ENCODE measurements at places on chromosomes 6 and 20.

DNA sequence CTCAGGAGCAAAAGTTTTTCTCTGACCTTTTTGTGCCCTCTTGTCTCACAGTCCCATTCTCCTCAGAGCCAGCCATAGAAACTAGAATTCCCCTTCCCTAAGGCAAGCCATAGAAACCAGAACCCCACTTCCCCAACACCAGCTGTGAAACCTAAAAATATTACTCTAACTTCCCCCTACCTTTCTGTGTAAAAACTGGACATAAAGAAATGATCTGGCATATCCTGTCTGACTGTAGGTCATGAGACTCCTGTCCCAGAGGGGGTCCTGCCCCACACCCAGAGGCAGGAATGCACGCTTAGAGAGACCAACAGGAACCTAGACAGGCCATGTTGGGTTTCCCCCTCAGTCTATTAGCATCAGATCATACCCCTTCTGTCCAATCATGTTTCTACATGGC, 140.6 kb upstream of the SLC22A16 start:
- DNase-seq: no peak

DNA sequence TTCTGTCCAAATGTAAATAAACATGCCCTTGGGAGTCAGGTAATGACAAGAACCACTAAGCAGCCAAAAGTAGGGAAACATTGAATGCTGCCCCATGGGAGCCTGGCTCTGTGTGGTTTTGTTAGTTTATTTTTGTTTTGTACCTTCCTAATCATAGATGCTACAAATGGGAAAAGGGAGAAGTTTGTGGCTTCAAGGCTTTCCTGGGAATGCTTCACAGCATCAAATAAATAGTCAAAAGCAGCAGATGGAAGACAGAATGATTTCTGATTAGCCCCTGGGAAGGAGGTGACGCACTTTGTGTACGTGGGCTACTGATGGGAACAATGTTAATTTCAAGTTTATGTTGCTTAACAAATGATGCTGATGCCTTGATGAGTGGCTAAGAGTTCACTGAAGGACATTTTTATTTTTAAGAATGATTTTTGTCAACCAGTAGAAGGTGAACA, 532.7 kb downstream of the BCKDHB start:
- no peak for DNase-seq

- DNase-seq: no peak
These were observed 34.7 kb upstream of the FAM8A1 start for GRCh38 chr6:17565399-17565798.

DNA sequence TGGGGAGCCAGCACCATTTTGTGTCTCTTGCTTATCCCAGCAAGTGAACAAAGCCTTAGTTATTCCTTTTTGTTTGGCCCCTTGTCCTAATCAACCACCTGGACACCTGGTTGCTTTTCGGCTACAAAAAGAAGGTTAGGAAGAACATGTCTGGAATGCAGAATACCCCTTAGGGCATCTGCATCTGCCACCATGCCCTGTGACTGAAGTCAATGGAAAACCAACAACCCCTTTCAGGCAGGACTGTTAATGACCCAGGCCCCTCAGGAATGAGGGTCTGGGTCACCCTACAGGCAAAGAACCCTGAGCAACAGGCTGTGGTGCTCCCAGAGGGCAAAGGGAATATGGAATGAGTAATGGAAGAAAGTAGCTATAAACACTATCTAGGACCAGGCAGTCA, 78.5 kb downstream of the PDE10A start:
- DNase-seq: no peak

DNA sequence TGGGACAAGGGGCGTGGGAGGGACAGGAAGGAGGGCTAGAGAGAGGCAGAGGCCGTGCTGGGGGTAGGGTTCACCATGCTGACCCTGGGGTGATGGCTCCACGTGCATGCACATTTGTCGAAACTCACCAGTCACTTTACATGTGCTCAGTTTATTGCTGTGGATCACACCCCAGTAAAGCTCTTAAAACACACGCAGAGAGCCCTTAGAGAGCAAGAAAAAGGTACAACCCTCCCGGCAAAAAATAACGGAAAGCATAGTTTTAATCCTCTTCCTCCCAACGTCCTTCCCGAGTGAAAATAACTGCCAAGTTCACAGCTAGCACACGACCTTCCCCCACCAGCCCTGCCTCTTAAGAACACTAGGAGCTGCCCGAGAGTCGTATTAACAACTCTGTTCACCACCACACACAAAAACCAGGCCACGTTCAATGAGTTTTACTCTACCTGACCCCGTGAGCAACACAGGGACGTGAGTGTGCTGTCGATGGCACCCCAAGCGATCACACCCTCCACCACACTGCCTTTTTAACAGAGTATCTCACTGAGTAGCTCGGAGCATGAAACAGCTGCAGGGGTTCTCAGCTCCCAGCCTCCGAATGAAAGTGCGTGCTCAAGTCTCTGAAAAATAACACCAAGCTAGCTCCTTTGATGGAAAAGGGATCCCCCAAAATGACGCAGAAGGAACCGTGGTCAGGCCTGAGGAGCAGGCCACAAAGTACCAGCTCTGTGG, 39.7 kb downstream of the TAF4 start:
- DNase-seq: no peak

- no peak for DNase-seq
These were observed 173.4 kb upstream of the SLC35B3 start for GRCh38 chr6:8608737-8609136.

DNA sequence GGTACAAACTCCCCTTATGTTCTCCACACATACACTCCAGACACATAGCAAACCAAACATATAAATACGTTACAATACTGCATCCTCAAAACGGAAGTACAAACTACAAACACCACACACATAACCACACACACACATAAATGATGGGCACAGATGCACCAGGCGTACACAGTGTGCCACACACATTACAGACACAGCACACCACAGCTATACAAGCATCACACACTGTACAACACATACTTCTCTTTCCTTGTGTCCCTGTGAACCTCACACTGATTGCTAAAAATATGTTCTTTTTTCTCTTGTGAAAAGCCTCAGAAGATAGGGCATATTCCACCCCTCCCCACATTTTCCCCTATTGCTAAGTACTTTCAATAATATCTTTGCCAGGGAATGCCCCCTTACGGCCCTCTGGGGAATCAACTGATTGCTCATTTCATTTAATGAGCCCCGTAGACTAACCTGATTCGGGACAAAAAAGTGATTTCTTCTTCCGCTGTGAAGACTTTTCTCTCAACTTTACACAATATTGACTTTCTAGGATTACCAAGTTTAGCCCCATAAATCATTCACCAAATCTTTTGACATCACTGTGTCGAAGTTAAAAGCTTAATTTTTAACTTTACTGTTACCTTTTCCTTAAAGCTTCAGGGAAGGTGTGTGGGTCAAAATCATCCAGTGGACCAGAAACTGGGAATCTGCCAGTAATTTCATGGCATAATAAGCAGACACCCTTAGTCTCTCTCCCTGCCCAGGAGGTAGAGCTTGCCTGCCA, at the start of gene SLC17A1:
SLC17A1 (minus strand) TSS at position 521 of the 775 bp plus-strand sequence. CDS start 1,495 bp downstream, outside the sequence.
- DNase-seq: no peak

DNA sequence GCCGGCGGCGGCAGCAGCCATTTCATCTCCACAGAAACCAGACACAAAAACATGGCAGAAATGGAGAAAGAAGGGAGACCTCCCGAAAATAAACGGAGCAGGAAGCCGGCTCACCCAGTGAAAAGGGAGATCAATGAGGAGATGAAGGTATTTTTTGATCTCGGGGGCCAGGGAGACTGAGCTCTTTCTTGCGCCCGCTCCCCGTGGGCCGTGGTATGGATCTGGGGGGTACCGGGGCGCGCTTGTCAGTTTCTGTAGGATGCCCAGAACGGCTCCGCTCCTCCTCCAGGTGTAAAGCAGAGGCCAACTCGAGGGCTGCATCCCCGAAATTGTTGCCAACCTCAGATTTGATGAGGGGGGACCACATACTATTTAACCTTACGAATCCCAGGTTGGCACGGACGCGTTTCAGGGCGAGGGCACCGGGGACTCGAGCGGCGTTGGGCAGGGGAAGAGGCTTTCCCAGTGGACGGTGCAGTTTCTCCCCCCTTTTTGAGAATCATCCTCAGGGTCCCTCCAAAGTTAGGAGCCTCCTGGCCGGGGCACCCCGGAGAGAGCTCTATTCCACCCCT, 735 bp downstream of the SOBP start:
- no peak for DNase-seq

DNA sequence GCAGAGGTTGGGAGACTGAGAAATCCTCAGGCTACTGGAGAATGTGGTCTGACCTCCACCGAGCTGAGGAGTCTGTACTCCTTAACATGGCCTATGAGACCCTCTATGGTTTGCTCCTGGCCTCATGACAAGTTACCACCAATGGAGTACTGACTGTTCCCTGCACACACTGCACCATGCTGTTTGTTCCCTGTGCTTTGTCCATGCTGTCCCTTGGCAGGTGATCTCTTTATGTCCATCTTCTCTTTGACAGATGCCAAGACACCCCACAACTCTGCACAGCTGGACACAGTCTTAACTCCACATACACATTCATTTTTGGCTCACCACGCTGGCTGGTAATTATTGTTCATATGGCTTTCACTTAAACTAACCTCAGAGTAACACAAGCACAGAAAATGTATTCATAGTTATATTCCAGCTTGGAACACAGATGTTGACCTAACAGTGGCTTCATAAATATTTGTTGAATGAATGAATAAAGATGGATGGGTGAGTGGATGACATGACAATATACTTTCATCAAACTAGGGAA, 258.0 kb downstream of the ATXN1 start:
- no peak for DNase-seq

GRCh38 chr6:135382182-135382628, 115.3 kb downstream of the AHI1 start:
- no peak for DNase-seq

DNA sequence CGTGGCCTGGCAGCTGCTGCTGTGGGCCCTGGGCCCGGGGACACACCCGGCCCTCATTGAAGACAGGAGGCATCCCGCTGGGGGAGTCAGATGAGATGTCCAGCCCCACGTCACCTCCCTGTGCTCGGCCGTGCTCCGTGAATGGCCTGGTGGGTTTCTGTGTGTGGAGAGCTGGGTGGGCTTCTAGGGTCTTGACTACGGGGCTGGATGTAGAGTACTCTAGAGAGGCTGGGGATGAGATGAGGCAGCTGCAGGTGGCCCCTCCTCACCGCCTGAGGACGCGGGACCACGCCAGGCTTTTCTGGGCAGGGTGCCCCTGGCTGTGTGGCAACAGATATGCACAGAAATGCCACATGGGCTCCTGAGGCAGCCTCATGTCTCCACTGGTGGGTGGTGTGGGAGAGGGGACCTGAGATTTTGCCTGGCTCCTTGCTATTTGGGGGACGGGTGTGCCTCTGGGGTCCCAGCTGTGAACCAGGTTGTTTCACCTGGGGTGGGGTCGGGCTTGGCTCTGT, 8.4 kb upstream of the BHLHE23 start:
- DNase-seq: no peak

- DNase-seq: no peak
These were observed 13.2 kb upstream of the AHCY start for GRCh38 chr20:34316196-34316814.

- no peak for DNase-seq
These were observed 42.9 kb downstream of the TMEM244 start for GRCh38 chr6:129818251-129818650.

- no peak for DNase-seq
These were observed 19.7 kb upstream of the HLA-DRB1 start for GRCh38 chr6:32609391-32609730.

DNA sequence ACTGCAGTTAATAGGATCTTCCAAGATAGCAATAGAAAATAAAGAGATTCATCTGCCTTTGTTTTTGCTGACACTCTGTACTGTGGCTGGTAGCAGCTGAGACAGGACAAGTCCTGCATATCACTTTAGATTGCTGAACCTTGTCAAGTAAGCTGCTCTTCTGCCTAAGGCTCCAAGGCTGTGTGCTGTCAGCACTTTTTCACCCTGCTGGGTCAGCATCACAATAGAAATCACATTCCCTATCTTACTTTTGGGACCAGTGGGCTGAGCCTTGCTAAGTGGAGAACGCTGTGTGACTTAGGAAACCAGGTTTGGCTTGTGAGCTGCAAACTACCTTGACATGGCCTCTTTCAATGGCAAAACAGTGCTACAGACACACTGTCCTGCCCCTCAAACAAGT, 263.9 kb downstream of the FRK start:
- DNase-seq: no peak

GRCh38 chr6:10962673-10963072, 75.8 kb downstream of the SYCP2L start:
- DNase-seq: no peak

DNA sequence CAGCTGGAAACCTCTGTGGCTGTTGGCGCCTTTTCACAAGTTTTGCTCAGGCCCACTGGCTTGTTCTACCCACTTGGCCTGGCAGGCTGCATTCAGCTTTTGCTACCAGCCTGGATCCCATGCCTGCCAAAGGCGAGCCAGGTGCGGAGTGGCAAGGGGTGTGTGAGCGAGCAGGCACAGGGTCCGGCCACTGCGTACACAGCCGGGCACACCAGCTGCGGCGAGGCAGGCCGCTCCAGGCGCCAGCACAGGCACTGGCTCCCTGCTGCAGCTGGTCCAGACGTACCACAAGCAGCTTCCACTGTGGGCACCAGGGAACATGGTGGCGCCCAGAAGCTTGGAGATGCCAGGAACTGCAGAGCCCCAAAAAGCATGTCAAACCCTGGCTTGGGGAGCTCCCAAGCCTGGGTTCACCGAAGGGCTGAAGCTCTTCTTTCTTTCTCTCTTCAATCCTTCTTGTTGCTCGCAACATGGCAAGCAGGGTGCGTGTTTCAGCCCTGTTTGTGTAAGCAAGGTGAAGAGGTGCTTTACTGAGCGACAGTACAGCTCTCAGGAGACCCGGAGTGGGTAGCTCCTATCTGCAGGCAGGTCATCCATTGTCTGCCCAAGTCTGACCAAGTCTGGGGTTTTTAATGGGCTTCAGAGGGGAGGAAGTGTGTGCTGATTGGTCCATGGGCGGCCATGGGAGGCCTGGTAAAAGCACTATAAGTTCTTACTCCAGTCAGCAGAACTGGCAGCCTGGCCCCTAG, 32.6 kb upstream of the GRM4 start:
- DNase-seq: no peak

DNA sequence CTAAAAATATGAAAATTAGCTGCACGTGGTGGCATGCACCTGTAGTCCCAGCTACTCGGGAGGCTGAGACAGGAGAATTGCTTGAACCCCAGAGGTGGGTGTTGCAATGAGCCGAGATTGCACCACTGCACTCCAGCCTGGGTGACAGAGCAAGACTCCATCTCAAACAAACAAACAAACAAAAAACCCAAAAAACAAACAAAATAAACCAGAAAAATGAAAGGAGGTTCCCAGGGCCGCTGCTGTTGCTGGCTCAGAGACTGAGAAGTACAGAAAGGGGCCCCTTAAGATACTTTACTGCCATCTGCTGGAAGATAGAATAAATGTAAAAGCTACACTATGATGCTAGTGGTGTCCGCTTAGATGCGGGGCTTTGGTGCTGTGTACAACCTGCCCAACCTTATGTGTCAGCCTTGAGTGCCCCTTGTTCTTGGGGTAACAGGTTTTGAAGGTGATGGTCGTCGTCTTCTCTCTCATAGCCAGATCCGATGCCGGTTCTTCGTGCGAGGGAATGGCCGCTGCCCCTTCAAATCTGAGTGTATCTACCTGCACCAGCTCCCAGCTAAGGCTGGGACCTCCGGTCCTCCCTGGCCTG, 2.8 kb upstream of the FANCE start:
- no peak for DNase-seq

- DNase-seq: no peak
These were observed 161.5 kb downstream of the HIVEP2 start for GRCh38 chr6:142783499-142783898.

Data from activated CD4-positive, alpha-beta T cell treated with anti-CD3 and anti-CD28 coated beads for 4 hours (primary cell).